Stimulated activated CD4-positive, alpha-beta T cell treated with anti-CD3 and anti-CD28 coated beads, Interleukin-1b, Interleukin-23, amount 100 ng/mL, for 48 hours (primary cell): ENCODE measurements at places on chromosomes 3 and 15.

DNA sequence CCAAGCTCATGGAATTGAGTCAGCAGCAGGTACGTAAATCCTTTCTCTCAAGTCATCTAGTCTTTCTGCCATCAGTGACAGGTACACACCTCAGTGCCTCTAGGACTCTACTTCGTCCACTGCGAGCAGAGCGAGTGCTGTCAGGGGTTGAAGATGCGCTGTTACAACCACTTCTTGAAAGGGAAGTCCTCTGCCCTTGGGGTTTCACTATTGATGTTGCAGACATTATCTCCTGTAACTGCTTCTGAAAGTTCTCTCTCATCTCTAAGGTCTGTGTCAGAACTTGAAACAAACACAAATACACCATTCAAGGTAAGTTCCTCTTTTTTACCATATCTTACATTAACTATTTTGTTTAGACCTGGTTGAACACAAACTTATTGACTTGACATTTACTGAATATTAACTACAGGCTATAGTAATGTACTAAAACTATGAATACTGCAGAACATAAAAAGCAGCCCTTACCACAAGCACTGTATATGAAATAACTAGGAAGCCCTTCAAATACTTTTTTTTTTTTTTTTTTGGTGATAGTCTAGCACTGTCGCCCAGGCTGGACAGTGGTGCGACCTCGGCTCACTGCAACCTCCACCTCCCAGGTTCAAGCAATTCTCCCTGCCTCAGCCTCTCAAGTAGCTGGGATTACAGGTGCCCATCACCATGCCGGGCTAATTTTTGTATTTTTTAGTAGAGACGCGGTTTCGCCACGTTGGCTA is 41.5 kb downstream of the TOPBP1 start:
- no peak for DNase-seq

DNA sequence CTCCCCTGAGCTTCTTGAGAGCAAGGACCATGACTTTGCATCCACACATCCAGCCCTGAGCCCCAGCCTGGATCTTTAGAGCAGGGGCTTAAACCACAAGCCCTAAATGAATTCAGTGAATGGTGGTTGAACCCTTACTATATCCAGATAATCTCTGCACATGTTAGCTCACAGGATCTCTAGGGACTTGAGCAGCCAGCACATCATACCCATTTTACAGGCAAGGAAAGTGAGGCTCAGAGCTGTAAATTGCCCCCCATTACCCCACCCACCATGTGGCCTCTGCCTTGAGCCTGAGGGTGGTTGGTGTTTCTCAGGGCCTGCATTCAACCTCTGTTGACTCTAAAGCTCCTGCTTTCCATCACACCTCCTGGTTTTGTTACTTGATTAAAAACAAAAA is 27.6 kb downstream of the EAF1 start:
- DNase-seq = no peak

- DNase-seq = no peak
Observed at GRCh38 chr3:46985588-46985987, 6.1 kb downstream of the NBEAL2 start.

GRCh38 chr3:122985539-122985938 is 42.0 kb downstream of the SEMA5B start:
- no peak for DNase-seq

DNA sequence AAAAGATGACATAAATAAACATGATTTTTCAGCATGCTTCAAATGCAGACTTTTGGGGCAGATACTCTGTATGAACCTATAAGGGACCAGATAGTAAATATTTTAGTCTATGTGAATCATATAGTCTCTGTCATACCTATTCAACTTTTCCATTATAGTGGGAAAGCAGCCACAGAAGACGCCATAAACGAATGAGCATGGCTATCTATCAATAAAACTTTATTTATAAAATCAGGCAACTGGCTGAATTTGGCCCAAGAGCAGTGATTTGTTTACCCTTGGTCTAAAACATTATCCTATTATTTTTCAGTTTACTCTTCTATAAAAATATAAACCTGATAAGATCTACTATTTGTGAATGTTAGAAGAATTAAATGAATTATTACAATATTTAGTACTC is 25.9 kb upstream of the VEPH1 start:
- no peak for DNase-seq

- no peak for DNase-seq
Observed at GRCh38 chr15:69551391-69552056, 98.9 kb downstream of the RPLP1 start.

DNA sequence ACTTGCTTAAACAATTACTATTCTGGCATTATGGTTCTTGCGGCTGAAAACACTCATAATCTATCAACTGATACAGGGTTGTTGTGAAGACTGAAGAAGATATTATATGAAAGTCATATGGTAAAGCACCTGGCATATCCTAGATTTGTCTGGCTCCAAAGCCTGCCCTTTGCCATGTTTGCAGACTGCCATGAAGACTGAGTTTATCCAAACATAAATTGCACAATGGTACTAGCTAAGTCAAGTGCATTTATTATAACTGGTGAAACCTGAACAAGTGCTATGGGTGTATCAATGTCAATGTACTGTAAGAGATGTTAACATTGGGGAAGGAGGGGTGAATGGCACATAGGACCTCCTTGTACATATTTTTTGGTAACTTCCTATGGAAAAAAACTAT is 87.4 kb upstream of the MEX3B start:
- DNase-seq = no peak

- DNase-seq = no peak
Observed at GRCh38 chr3:175948041-175948440, 1088.9 kb downstream of the NAALADL2 start.

- DNase-seq = no peak
Observed at GRCh38 chr3:31929826-31930502, 51.1 kb downstream of the OSBPL10 start.

DNA sequence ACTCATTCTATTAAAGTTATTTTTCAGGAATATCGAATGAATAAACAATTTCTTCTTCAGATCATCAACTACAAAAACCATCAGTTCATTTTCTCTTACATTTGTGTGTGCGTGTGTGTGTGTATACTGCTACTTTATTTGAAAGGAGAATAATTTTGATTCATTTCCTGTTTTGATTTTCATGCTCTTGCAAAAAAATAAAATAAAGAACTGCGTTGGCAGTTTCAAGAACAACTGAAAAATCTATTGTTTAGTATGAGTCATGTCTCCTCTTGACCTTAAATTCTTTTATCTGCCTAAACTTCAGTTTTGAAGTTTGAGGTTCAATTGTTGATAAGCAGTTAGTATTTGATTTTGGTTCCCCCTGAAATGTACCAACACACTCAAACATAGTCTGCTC is 540.8 kb downstream of the FGF12 start:
- DNase-seq = no peak

DNA sequence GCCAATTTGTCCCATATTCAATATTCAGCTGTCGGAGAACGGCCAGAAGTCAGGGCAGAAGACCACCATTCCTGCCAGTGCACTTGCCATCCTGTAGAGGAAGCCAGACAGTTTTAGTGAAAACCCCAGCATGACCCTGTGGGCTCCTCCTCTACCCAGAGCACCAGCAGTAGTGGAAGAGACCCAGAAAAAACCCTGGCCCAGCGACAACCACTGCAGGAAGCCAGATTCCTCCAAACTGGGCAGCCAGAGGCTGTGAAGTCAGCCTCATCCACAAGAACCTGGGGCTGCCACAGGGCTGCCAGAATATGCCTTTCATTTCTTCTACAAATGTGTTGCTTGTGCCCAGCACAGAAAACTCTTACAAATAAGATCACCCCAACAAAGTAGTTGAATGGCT is 67.3 kb downstream of the HMCES start:
- no peak for DNase-seq

- no peak for DNase-seq
Observed at GRCh38 chr3:58043933-58044332, 35.7 kb downstream of the FLNB start.

DNA sequence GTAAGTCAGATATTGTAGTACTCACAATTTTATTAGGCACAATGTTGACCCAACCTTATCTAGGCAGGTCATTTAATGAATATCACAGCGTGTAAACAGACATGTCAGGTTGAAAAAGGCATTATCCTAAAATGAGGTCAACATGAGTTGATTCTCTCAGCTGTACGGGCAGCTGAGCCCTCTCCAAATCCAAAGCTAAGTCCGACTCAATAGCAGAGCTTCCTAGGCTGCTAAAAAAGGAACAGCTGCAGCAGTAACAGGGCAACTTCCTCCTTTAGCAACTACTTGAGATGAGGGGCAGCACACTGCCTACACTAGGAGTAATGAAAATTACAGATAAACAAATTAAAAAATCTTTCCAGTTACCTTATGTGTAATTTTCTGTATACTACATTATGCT is 189.2 kb downstream of the CADM2 start:
- no peak for DNase-seq
